ELF-1 (cell line): ENCODE measurements at places on chromosomes 13 and 19.
A peak's percentile ranks its signal among the peaks of the same experiment; 100 is the strongest.

- DNase-seq: no peak
Measured at GRCh38 chr19:640161-640558, 481 bp downstream of the FGF22 start.

DNA sequence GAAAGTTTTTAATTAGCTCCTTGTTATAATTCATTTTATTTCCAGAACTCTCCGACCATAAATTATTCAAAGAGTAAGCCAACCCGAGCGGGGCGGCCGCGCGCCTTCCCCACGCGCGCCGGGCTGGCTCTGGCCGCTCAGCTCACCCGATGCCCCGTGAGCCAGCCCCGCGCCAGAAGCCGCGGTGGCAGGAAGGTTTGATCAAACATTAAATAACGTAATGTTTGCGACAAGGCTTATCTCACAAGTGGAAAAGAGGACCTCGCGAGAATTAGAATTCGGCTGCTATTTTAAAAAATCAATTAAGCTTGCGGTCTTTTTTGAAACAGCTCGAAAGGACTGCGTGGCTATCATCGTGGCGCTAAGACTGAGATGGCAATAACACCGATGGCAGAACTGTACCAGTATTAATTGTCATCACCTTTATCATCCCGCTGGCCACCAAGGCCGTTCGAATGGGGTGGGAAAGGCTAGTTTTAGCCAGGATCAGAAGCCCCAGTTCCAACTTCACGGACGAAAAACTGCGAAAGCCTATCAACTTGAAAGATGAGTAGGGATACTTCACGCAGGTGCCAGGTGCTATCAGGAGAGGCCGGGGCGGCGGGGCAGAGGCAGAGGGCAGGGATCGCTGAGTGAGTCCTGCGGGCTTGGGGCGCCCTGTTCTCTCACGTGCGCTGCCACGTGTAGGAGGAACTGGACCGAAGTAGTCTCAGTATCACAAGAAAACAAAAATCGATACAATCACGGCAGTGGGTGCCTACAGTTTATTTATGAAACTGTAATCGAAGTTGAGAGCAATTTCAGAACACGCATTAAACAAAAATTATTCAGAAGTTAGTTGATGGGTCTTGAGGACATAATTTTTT, 6.4 kb downstream of the POU4F1 start:
- DNase-seq: peak; percentile 39

GRCh38 chr13:21341637-21342422, 117.3 kb downstream of the ZDHHC20 start:
- no peak for DNase-seq

GRCh38 chr13:41267106-41267505, 3.7 kb upstream of the MTRF1 start:
- DNase-seq: no peak

DNA sequence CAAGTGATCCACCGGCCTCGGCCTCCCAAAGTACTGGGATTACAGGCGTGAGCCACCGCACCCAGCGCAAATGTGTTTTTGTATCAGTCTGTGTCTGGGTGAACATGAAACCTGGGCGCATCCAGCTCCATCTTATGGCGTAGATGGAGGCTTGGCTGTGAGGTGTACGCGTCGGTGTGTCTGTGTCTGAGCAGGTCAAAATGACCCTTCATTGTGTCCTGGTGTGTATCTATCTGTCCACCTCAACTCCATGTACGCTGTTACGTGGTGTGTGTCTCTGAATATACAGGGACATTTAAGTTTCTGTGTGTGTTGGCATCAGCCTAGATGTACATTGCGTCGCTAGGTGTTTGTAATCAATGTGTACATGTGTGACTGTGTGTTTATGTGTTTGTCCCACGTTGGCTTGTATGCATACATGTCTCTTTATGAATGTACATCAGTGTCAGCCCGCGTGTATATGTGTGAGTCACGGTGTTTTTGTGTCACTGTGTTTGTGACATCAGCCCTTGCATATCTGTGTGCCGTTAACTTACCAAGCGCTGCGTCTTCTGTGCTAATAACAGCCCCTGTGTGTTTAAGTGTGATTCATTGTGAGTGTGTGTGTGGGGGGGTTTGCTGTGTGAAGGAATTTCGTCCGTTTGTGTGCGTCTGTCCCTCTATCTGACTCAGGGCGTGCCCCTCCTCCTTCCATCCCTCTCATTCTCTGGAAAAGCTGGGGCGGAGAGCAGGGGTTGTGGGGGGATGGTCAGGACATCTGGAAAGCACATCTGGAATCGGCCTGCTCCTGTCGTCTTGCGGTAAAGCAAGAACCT, 6.4 kb downstream of the AXL start:
- DNase-seq: peak; percentile 83

DNA sequence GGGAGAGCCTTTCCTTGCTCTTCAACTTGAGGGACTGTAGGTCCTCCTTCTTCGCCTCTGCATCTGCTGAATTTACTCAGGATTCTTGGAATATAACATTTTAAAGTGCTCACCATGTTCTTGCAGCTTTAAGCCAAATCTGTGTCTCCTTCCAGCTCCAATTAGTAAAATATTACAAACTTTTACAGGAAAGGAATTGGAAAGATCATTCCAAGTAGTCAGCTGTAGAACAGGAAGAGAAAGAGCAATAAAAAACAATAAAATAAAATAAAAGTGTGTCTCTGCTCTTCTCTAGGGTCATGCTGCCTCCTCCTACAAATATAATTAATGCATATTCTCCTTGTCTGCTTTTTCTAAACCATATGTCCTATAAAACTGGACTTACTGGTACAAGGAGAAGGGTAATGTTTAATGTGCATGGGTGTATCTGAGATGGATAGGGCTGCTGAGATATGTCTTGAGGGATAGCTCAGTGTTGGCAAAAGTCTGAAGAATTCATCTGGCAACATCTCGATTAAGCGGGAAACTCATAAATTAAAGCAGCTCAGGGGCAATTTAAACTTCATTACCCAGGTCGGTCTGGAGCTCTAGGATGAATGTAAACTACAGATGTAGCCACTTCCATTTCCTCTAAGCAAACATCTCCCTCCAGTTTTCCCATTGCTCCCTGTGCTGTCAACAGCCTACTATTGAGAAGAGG, 25.0 kb downstream of the ENOX1 start:
- DNase-seq: no peak

DNA sequence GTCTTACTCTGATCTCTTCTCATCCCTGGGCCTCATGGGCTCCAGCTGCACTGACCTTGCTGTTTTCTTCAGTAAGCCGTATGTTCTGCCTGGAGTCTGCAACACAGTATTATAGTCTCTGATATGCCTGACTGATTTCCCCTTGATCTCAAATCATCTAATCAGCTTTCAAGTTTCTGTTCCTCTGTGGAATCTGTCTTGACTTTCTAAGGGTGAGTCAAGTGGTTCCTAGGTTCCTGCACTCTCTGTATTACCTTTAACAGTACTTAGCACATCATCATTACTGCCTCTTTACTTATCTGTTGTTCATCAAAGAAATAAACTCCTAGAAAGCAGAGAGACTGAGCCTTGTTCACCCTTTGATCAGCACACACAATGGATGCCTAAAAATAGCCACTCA, 350.7 kb downstream of the LMO7 start:
- no peak for DNase-seq

DNA sequence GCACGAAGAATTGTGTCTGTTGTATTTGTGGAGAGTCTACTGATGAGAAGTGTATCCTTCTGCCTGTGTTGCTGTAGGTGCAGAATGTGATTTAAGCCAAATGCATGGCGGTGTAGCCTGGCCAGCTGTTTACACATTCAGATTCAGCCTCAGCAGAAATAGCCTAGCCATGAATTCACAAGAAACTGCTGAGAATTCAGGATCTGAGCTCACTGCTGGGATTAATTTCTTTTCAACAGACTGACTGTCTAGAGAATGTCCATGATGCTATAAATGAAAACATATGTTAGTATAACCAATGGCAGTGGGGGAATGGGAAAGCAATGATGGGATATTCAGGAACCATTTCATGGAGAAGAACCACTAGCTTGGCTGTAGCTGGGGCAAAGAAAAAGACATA, 77.4 kb upstream of the RNF113B start:
- no peak for DNase-seq
